ENCODE measurements at places on chromosomes 5 and 9.

DNA sequence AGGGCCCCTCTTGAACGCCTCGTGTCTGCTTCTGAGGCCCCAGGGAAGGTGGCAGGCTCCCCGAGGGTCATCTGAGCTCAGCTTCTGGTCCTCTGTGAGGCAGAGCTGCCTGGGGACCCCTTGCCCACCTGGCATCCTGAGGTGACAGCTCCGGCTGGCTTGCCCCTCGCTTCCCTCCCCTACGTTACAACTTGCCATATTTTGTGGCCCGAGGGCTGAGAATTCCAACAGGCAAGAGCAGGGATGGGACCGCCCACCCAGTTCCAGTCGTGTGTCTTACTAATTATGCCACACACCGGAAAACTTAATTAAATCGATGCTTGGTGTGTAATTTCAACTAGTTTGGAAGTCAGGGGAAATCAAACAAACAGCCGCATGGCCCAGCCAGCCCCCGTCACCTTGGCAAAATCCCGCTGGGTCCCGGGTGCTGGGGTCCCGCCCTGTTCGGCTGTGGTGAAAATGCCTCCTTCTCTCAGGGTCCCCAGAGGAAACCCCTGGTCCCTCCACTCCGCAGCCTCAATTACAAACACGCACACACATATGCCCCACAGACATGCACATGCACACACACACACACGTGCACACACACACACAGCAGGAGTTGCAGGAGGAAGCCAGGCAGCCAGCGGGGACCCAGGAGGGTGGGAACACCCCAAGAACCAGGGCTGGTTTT, 221.0 kb upstream of the IER5L start:
- no peak for DNase-seq

- no peak for DNase-seq
Observed at GRCh38 chr5:170700503-170700902, 83.0 kb upstream of the GABRP start.

- no peak for DNase-seq
Observed at GRCh38 chr9:6926436-6926835, 168.7 kb downstream of the KDM4C start.

- DNase-seq = no peak
Observed at GRCh38 chr5:137275083-137275482, 224.0 kb downstream of the SPOCK1 start.

DNA sequence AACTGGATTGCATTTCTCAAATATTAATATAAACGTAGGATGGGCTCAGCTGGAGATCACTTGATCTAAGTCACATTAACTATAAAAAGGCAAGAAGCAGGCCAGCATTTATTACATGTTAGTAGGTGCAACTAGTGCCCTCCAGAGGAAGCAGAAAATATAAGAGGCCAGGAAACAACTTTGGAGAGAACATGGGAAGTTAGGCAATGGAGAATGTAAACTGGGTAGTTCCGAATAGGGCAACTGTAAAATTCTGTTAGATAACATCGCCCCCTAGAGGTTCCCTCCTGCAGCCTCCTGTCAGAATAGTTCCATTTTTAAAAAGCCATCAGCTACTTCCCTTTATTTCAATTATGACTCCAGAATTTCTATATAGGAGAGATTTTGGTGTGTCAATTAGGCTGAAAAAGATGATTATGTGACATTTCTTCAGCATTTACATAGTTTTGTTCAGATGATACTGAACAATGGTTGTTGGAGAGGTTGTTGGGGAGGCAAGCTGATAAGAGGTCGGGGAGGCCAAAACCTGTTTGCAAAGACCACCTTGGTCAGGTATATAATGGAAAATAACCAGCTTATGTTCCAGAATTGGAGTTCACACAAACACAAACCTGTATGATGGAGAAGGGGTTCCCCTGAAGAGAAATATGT, 22.4 kb downstream of the CCL28 start:
- DNase-seq = peak; percentile 23

GRCh38 chr9:121323449-121324151, 46.5 kb downstream of the STOM start:
- DNase-seq = no peak

GRCh38 chr5:140417235-140417634, 15.6 kb downstream of the ANKHD1 start:
- DNase-seq = no peak

DNA sequence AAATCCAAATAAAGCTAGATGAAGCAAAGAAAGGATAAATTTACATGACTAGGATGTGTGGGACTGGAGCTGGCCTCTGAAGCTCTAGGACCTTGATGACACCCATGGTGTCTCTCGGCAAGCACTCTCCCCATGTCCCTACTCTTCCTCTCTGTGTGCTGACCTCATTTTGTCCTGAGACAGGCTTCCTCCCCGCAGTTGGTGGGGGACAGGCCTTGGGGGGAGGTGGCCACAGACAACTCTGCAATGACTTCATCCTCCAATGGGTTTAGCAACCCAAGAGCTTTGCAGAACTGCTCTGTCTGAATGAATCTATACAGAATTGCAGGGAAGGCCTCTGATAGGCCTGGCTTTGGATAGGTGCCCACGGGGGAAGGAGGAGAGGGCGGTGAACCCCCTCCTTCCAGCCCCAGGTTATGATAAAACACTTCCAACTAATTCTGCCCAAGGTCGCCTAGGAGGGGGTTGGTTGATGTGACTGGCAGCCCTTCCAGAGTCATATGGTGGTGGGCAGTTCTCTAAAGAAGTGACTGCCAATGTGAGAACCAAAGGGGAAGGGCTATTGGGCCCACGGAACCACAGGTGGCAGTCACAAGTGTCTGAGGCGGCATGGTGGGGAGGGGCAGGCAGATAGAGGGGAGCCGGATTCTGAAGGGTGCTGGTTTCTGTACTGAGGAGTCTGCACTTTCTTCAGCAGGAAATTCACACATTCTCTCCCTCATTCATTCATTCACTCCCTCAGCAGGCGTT, 6.0 kb downstream of the SLC6A7 start:
- no peak for DNase-seq
